ENCODE measurements at places on chromosomes 3 and 15. TPM values are rescaled to one million over a fixed set of nuclear protein-coding genes. Genes with fewer than 3 reads are reported as not detected.
A peak's percentile ranks its signal among the peaks of the same experiment; 100 is the strongest.

Gene SLC22A13
- polyA plus RNA-seq, result 0.08 TPM

DNA sequence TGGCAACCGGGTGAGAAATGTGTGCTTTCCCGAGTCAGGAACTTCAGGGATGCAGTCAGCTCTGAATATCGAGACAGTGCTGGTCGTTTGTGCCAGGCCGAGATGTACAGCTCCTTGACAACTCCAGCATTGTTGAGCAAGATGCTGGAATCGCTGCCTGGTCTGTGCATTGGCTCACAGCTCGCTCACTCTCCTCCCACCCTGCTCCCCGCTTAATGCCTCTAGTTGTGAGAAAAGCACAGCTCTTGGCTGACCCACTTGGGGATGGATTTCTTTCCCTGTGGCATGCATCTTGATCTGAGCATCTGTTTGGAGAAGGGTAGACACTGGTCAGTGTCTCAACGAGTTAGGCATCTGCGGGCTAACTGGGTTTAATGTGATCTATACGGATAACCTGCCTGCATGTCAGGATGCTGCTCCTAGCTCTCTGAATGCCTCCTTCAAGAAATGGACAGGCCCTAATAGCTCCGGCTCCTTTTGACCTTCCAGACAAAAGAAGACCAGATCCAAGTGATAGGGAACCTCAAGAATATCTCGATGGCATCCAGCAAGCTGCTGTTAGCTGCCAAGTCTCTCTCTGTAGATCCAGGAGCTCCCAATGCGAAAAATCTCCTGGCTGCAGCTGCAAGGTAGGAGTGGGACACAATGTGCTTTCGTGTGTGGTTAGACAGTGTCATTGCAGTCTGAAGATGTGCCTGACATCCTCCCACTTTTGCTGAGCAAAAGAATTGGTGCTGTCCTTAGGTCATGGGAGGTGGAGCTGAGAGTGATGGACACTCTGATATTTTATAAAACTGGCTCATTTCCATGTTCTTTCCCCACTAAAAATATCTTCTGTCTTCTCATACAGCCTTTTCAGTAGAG, 302.2 kb upstream of the TPM1 start:
- DNase-seq, result peak; percentile 28

Gene NLGN1
- polyA plus RNA-seq, result not detected

Gene TM4SF4
- 32.2 TPM for polyA plus RNA-seq

- DNase-seq, result no peak
These were observed 236.8 kb downstream of the MEIS2 start for GRCh38 chr15:36863570-36863969.

DNA sequence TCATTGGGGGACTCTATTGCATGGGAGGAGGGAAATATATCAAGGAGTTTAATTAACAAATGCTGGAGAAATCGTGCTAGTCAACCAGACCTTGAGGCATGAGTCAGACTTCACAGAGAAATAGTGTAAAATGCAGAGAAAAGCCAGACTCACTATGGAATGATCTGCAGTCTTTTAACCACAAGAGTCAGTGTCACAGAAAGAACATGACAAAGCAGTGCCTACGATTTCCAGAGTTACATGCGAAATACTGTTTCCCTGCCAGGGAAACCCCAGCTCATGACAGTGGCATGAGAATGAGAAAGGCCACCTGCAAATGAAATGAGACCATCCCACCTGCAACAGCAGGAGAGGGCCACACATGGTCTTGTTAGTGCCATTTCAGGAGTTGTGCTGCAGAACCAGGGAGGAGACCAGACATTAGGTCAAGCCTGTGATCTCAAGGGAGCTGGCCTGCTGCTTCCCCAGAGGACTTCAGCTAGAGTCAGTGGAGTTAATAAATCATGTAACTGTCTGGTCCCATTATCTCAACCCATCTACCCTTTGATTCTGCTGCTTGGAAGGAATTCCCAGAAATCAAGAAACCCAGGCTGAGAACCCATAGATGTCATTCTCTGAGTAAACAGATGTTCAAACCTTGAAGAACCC, 79.0 kb downstream of the ERC2 start:
- DNase-seq, result no peak

DNA sequence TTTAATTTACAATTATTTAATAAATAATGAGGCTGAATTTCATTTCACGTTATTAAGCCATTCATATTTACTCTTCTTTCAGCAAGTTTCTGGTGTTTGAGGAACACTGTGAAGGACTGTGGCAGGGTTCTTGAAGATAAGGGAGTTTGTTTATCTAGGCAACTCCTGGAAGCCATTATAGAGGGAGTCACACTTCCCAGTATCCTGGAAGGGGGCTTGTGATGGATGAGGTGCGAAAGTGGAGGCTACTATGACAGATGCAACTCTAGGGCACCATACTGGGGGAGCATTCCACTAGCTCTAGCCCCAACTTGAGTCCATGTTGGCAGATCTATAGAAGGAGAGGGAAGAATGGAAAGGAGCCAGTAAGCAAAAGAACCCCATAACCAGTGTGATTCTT, 14.4 kb downstream of the CNOT10 start:
- DNase-seq, result no peak

DNA sequence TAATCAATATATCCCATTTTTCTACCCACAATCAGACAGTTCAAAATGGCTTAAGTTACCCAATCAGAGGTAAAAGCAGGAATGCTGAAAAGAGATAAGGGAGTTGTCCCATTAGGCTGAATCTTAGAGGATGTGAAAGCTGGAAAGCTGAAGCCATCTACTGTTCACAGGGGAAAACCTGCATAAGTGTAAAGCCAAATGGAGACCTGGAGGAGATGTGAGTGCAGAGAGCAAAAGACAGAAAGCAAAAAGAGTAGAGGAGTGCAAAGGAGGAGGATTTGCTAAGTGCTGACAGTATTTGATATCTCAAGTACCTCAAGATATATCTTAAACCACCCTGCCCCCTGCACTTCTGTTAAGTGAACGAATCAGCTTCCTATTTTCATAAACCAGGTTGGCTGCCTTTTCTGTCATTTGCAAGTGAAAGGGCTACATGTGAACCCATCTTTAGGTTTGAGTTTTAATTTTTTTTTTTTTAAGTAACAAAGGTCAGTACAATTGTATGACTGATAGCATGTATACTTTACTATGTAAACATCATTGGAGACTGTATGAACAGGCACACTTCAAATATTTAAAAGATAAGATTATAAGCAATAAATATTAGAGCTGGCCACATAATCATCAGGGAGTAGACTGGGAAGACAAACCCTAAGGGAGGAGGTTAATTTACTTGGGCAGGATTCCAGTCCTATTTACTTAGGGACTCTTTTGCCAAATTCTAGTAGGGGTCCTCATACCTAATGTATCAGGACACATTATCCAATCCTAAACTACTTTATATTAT, 22.8 kb upstream of the P2RY1 start:
- no peak for DNase-seq

DNA sequence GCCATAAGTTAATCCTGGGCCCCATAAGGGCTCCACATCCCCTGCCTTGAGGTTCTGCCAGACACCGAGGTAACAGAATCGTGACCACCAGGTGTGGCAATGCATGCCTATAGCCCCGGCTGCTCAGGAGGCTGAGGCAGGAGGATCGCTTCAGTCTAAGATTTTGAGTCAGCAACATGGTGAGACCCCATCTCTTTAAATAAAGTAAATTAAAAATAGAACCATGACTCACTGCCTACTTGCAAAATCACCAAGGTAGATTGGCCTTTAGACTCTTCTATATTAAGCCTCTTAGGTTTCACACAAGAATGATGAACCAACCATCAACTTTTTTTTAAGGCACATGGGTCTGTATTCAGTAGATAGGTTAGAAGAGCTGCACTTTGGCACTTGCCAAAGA, 9.7 kb downstream of the WDR5B start:
- no peak for DNase-seq

DNA sequence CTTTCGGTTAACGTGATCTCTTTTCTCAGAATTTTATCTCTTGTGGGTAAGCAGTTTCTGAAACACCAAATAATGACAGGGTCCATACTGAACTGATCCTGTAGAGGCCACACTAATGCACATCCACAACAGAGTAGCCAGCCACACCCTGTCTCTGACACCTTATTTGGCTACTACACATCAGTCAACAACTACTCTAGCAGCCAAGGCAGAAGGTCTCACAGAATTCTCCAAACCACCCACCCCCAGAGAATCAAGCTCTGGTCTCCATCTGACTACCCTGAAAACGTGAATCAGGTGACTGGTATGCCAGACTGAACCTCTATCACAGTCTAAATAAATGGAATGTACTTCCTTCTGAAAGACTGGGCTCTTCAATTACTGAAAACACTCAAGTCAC, 38.0 kb downstream of the EDC3 start:
- no peak for DNase-seq

Gene PARP16
- 6.7 TPM for polyA plus RNA-seq

DNA sequence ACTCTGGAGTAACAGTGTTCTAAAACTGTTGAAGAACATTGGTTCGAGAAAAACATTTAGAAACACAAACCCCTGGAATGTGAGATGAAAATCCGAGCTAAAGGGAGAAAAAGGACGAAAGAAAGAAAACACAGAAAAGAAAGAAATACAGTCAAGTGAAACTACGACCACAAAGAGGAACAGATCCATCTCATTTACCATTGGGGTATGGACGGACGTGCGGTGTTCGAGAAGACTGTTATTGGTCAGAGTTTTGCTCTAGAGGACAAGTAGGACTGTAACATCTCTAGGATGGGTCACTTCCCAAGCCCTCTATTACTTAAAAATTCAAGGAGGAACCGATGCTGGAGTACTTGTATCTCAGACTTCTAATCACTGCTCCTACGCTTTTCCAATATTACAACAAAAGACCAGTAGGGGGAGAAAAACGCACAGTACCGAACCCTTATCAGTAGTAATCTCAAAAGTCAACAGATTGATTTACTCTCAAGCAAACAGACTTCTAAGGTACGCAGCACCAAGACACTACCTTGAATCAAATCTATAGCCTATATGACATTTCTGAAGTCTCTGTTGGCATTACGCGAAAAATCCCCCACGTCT, 1.1 kb upstream of the PIK3CA start:
- DNase-seq, result peak; percentile 65

DNA sequence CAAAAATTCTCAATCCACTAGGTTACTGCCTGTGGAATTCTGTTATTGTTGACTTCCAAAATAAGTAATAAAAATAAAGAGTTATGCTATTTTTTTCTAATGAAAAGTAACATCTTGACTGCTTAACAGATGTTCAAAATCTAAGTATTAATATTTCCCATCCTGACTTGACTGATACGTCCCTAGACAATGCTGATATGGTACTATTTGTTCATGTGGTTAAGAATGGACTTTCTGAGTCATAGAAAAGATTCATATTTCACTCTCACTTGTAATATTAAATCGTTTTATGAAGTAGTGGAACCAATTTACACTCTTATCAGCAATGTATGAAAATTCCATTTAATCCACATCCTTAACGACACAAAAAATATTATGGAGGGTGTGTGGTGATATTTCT, 104.8 kb upstream of the PLSCR5 start:
- DNase-seq, result no peak

Gene SPATA12
- polyA plus RNA-seq, result 0.24 TPM

- DNase-seq, result no peak
These were observed 105.6 kb downstream of the OXSM start for GRCh38 chr3:25895443-25895842.

DNA sequence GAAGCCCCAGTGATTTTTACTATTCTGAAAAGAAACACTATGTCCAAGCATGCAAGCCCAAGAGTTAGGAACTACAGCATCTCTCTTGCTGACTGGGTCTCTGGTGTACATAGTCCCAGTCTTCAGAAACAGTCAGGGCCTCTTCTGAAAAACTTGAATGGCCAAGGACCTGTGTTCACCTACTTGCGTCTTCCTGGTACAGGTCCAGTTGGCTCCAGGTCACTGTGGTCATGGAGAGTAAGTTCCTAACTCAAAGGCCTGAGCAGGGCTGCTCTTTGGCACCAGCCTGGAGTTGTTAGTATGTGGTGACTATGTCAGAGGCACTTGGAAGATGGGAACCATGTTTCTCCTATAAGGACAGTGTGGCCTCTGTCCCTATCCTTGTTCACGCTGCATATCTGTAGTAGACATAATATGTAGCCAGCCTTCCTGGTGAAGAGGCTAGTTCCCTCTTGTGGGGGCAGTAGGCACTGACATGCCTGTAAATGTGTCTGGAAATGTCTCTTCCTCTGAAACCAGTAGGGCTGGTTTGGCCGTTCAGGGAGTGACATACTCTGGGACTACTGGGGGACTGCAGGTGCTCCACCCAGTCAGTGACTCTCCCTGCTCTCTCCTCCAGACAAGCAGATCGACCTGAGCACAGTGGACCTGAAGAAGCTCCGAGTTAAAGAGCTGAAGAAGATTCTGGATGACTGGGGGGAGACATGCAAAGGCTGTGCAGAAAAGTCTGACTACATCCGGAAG, 2.6 kb upstream of the RBM15B start:
- DNase-seq, result peak; percentile 43

GRCh38 chr3:54857343-54857742, 70.5 kb downstream of the LRTM1 start:
- DNase-seq, result no peak

Gene DNAH12
- 0.05 TPM for polyA plus RNA-seq

DNA sequence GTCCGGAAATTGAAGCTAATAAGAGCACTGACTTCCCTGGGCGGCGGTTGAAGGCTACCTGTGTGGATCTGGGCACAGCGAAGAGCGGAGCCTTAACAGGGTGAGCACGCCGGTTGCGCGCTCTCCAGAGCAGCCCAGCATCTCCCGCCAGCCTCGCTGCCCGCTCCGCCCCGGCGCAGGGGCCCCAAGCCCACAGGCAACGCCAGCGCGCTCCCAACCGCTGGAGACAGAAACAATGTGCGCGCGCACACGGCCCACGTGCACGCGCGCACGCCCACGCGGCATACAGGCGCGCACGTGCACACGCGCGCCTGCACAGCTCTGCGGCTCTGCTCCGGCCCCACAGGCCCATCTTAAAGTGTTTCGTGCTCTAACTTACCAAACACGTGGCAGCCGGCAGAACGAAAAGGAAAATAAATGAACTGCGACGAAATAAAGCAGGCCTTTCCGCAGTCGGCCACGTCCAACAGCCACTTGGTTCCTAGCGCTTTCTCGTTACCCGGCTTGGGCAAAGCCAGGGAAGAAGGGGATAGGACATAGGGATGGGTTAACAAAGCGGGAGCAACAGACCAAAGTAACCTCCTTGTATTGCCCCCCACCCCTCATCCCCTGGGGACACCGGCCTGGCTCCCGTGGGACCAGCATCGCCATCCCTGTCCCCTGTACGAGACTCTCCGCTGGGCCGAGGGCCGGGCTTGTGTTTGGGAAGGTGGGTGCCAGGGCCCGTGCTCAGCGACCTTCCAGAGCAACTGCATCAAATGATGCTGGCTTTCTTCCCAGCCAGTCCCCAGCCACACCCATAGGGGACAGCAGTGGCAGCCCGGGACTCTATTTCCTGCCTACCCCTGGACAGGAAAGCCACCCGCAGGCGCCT, 203.7 kb downstream of the ABHD5 start:
- peak; percentile 45 for DNase-seq

Gene HDC
- 0.07 TPM for polyA plus RNA-seq

Gene GRAMD2A
- not detected for polyA plus RNA-seq

GRCh38 chr15:92625251-92625980, 30.2 kb downstream of the FAM174B start:
- no peak for DNase-seq

Gene KBTBD12
- not detected for polyA plus RNA-seq
